ENCODE measurements at places on chromosomes 12 and 14.

DNA sequence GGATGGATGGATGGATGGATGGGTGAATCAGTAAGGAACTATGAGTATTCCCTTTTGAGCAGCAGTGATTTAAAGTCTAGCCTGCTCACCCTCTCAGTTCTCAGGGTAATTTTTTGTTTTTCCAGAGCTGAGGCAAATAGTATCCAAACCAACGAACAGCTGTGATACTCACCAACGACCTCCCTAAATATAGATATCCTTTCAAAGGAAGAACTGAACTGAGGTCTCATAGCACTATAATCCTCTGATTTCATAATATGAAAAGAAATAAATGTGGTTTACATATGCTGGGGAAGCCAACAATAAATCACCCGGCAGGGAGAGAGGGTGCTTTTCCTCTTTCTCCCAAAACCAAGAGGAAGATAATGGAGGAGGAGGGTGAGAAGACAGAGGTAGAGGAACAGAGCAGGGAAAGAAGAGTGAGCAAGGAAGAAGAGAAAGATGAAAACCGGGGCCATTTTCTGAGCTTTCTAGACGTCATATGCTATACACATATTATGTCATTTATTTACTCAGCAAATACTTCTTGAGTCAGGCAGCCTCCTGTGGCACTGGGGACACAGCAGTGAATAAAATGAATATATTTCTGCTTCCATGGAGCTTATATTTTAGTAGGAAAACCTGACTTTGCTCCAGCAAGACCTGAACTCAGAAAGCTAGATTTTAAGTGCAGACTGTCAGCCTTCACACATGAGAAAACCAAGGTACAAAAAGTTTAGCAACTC is 710.7 kb upstream of the TBX3 start:
- DNase-seq, result no peak

GRCh38 chr12:92585115-92585727 is 117.6 kb upstream of the PLEKHG7 start:
- DNase-seq, result peak; percentile 43

GRCh38 chr12:45281994-45282393 is 66.1 kb downstream of the ANO6 start:
- DNase-seq, result peak; percentile 34

DNA sequence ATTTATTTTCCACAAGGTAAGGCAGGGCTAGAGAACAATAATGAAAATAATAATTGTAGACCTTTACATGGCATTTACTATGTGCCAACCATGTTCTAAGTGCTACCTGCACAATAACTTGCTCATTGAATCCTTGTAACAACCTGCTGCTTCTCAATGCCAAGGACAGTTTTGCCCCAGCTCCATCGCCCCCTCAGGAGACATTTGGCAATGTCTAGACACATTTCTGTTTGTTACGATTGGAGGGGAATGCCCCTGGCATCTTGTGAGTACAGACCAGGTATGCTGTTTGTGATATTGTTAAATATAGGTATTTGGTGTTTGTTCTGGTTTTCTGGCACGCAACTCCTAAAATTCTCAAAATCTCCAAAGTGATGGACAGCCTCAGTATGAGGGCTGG is 8.1 kb upstream of the ATXN2 start:
- no peak for DNase-seq

GRCh38 chr12:99611117-99611516 is 36.4 kb upstream of the GARIN6 start:
- DNase-seq, result no peak

- no peak for DNase-seq
Observed at GRCh38 chr14:103775506-103775905, 59.9 kb downstream of the ZFYVE21 start.

DNA sequence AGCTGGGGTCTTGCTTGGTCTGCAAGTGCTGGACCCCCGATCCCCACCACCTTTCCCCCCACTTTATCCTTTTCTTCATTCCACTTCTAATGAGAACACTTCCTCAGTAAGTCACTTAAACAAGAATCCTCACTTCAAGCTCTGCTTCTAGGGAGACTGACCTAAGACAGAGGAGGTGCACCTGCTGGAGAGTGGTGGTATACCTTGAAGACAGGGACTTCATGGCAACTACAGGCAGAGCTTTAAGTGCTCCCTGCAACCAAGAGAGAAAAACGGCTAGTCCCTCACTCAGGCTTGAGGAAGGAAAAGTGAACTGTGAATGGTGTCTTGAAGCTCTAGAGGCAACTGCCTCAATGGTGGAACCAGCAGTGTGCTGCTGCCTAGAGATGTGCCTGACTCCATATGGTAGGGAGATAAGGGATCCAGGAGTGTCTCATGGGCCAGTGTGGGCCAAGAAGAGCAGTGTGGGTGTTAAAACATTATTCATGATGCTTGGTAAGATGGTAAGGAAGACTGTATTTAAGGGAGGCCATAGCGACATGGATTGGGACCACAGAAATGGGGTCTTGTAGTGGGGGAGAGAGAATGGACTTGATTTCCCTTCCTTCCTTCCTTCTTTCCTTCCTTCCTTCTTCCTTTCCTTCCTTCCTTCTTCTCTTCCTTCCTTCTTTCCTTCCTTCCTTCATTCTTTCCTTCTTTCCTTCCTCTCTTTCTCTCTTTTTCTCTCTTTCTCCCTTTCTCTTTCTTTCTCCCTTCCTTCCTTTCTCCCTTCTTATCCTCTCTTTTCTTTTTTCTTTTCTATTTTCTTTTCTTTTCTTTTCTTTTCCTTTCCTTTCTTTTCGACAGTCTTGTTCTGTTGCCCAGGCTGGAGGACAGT is 96.2 kb upstream of the NAP1L1 start:
- DNase-seq, result no peak

DNA sequence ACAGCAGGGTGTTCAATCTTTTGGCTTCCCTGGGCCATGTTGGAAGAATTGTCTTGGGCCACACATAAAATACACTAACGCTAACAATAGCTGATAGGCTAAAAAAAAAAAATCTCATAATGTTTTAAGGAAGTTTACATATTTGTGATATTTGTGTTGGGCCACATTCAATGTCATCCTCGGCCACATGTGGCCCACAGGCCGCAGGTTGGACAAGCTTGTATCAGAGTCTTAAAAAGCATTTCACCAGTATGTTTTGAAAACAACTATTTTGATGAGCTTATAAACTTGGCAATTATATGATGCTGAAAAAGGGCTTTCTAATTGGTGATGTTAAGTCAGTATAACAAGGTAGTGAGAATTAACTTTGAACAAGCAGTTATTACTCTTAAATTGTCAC is 78.9 kb downstream of the PIK3C2G start:
- no peak for DNase-seq

GRCh38 chr12:6662602-6662905 is 365 bp downstream of the ING4 start:
- no peak for DNase-seq
